ENCODE measurements at places on chromosomes 11 and 22. TPM values are rescaled to one million over a fixed set of nuclear protein-coding genes. Genes with fewer than 3 reads are reported as not detected.

Gene KIRREL3
- total RNA-seq: not detected

DNA sequence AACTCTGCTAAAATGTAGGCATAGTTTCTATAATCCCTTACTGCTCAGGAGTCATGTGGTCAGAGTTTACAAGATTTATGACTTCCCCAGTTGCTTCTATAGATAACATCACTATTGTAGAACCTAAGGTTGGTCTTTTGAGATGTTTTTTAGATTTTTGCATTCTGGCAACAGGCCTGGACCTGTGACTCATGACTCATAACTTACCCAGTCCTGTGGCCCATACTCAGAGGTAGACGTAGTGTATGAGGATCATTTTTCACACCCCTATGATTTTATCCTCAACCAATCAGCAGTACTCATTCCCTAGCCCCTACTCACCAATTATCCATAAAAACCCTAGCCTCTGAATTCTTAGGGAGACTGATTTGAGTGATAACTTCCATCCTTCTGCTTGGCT is 384.4 kb upstream of the DDI1 start:
- peak; percentile 11 for DNase-seq

Gene CARNS1
- total RNA-seq: not detected

- peak; percentile 35 for DNase-seq
Measured at GRCh38 chr11:9568854-9569587, 4.4 kb upstream of the WEE1 start.

Gene GRK3
- total RNA-seq: 6.8 TPM

Gene GRIK4
- total RNA-seq: 0.37 TPM

DNA sequence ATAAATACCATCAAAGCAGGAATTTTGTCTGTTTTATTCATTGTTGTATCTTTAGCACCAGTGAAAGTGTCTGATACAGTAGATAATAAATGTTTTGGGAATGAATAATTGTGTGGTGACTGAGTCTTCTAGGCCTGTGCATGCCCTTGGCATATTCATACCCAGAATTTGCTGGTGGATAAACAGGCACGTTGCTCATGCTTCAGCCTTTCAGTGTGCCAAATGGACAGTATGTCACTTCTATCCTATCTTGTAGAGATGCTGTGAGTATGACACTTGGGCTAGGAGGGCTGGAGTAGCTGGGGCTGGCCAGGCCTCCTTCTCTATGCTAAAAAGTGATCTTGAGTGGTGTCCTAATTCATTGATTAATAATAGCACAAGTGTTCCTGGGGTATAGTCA is 287.3 kb upstream of the DDI1 start:
- no peak for DNase-seq

Gene HIRA
- total RNA-seq: 45.5 TPM

DNA sequence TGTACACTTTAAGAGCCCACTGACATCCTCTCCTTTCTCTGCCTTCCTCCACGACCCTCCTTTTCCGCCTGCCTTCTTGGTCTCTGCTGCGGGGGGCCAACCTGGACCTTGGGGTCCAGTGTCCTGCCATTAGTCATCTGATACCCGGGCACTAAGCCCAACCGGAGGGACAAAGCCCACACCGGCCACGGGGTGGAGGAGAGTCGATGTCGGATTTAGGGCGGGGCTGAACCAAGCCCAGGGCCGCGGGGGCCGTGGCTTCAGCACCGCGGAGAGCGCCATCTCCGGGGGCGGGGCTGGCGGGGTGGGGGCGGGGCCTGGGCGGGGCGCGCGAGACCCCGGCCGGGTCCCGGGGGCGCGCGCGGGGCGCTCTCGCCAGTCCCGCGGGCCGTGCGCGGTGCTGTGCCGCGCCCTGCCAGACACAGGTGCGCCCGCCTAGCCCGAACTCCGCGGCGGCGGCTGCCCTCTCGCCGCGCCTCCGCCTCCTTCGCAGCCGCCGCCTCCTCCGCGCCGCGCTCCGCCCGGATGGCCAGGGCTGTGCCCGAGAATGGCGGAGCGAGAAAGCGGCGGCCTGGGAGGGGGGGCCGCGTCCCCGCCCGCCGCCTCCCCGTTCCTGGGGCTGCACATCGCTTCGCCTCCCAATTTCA is at the start of gene MAPK8IP1:
TSS of gene MAPK8IP1 (plus strand) at position 378 of the 647 bp plus-strand sequence. CDS start at position 548, 170 bp downstream.
- peak; percentile 74 for DNase-seq

DNA sequence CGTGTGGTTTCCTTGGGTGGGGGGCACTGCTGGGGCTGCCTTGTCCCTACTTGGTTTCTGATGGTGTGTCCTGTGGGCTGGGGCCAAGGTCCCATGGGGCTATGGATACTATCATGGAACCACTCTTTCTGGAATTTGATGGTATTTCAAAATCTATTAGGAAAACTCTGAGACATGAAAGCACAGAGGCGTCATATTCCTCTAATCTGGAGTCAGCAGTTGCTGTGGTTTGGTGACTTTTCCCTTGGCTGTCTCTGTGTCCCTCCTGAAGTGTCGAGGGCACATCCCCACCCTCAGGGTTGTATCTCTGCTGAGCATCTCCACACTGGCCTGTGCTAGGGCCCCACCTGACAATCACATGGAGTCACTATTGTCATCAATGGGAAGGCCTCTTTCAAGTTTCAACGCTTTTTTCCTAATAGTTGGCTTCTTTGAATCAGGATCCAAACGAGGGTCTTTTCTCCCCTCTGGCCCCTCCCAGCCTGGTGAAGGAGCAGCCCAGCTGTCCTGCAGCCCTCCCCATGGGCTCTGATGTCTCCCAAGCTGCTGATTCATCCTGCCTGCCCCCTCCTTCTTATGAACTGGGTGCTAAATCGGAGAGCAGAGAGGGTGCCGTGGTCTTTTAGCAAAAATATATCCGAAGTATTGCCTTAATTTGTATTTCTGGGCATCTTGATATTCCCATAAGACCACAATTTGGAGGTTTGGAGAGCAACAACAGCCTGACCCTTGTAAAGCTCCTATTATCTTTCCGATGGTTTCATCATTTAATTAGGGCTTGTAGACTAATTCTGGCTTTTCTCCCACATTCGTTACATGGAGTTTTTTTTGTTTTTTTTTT is 38.5 kb downstream of the MED15 start:
- DNase-seq: no peak

- peak; percentile 74 for DNase-seq
Measured at GRCh38 chr11:119371778-119372182, 9.7 kb downstream of the USP2 start.

GRCh38 chr11:1674173-1675131 is 22.5 kb upstream of the KRTAP5-6 start:
- DNase-seq: no peak

Gene DYNC2H1
- total RNA-seq: 47.8 TPM

DNA sequence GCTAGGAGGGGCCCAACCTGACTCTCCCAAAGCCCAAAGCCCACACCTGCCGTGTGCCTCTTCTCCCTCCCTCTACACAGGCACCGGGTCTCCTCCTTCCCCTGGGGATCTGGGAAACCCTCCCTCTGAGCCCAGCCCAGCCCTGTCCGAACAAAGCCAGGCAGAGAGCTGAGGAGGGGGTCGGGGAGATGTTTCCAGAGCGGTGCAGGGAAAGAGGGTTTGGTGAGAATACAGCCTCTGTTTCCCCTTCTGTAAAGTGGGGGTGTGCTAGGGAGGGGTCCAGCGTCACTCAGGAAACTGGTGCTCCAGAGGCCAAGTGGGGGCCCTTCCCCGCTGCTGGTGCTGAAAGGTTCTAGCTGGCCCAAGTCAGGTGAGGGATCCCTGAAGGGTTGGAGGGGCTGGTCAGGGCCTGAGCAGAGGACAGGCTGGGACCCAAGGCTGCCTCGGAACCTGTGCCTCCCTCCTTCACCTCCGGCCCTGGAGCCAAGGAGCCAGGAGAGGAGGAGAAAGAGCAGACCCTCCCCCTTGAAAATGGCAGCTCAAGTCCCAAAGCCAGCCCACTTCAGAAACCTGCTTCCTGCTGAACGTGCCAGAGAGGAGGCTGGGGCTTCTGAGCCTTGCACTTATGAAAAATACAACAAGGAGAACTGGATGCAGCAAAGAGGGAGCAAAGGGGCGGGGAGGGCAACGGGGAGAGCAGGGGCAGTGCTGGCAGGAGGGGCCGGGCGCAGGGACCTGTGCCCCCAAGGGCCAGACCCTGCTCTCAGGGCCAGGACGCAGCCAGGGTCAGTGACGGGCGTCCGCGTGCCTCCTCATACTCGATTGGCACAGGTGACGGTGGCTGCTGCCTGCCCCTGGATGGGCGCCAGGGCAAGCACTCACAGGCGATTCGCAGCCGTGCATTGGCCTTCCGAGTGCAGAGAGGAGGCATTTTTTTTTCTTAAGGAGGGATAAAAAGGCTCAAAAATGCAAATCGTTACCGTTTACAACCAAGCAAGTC is 43.2 kb downstream of the MACROD1 start:
- DNase-seq: peak; percentile 84

GRCh38 chr11:85809863-85810262 is 1.1 kb downstream of the SYTL2 start:
- DNase-seq: peak; percentile 37

Gene APOL1
- total RNA-seq: not detected
